ENCODE measurements at places on chromosomes 16 and 17.

DNA sequence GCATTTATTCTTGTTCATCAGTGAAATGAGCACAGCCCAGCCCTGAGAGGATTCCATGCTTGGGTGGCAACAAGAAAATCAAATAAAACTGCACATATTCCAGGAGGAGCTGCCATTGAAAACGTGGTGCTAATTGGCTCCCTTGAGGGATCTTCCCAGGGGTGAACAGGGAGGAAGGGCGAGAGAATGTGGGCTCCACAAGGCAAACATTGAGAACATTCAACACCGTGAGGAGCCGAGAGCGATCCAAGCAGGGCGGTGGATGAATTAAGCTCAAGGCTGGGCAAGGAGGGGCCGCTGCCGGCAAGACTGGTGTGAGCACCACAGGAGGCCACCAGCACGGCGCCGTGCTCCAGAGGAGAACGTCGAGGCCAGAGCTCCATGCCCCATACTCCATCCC is 166.9 kb downstream of the C16orf95 start:
- DNase-seq = no peak

- DNase-seq = no peak
Measured at GRCh38 chr16:52707676-52708337, 160.9 kb upstream of the TOX3 start.

- DNase-seq = no peak
Measured at GRCh38 chr17:57636274-57636673, 108.8 kb downstream of the CCDC182 start.

DNA sequence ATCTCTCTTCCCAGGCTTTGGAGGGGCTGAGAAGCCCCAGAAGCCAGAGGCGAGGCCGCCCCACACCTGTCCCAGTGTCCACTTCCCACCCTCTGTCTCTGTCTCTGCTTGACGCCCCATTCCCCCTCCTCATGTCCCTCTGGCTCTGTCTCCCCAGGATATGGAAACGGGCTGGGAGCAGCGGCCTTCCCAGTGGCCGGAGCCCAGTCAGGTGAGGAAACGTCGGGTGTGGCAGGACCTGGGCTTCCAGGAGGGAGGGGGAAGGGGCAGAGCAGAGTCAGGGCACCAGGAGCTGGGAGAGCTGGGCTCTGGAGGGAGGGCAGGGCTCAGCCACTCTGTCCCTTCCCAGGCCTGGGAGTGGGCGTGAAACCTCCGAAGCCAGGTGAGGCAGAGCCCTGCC is 10.6 kb upstream of the PKMYT1 start:
- DNase-seq = no peak

DNA sequence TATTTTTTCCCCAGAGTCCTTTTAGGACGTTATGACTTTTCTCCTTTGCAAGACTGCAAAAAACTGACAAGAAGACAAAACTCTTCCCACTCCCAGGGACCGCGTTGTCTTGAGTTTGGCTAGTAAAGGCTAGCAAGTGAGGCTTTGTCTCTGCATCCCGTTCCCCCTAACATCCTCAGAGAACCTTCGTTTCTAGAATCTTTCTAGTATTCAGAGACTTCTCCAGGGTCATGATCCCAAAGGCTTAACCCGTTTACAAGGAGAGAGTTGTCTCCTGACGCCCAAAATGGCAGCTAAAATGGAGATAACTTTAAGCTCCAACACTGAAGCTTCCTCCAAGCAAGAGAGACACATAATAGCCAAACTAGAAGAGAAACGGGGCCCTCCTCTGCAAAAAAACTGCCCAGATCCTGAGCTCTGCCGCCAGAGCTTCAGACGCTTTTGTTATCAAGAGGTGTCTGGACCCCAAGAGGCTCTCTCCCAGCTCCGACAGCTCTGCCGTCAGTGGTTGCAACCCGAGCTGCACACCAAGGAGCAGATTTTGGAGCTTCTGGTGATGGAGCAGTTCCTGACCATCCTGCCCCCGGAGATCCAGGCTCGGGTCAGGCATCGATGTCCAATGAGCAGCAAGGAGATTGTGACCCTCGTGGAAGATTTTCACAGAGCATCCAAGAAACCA is 843 bp downstream of the ZNF174 start:
- DNase-seq = no peak

- no peak for DNase-seq
Measured at GRCh38 chr17:77572851-77573250, 385.7 kb upstream of the TNRC6C start.

GRCh38 chr16:11630768-11631056 is 37.5 kb upstream of the SNN start:
- DNase-seq = no peak

- no peak for DNase-seq
Measured at GRCh38 chr17:14926526-14927122, 338.5 kb downstream of the PMP22 start.

DNA sequence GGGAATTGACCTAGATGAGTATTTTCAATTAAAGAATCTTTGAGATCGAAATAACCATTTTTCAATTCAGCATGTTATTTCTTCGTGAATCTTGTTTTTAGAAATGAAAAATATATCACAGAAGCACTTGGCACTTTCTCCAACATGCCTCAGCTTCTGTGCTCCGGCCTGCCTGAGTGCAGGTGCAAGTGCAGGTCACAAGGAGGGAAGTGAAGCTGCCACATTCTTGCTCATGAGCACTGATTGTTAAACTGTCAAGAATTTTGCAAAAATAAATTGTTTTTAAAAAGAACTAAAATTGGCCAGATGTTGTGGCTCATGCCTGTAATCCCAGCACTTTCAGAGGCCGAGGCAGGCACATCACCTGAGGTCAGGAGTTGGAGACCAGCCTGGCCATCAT is 38.3 kb upstream of the SKAP1 start:
- DNase-seq = no peak
